ENCODE measurements at places on chromosomes 2 and 18.

GRCh38 chr18:52160636-52161035 lies 179.4 kb upstream of the DCC start:
- no peak for DNase-seq

GRCh38 chr2:111664275-111664850 lies 219.6 kb downstream of the ANAPC1 start:
- no peak for DNase-seq

DNA sequence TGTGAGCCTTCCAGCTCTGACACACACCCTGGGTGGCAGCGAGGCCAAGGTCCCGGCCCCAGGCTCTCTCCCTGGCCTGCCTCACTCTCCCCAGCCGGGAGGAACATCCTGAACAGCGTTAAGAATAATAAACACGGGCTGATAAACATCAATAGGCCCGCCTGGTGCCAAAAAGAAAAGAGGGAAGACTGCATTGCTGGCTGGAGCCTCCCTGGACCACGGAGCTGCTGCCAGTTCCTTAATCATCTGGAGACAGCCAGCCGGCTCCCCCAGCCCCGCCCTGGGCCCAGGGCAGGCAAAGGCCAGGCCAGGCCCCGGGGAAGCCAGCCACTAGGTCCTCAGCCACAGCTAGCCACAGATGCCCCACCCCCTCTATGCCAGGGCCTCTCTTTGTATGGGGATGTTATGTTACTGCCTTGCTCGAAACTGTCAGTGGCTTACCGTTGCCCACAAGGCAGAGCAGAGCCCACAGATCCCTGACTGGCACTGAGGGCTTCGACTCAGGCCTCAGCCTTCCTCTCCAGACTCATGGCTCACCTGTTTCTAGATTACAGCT lies 293.7 kb downstream of the DYSF start:
- DNase-seq: peak; percentile 66

DNA sequence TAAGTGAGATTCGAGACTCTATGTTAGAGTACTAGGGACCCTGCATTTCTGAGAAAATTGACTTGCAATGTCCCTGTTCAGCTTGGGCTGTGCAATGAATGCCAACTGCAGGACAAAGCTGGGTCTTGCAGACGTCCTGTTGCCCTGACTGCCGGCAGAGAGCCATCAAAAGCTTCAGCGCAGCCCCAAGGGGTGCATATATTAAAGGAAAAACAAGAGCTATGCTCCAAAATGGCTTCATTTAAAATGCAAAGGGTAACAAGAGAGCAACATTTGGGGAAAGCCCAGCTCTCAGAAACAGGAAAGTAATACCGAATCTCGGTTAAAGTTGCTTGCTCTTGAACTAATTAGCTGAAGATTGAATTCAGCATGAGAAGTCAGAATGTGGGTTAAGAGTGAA lies 110.9 kb upstream of the PNPT1 start:
- no peak for DNase-seq

DNA sequence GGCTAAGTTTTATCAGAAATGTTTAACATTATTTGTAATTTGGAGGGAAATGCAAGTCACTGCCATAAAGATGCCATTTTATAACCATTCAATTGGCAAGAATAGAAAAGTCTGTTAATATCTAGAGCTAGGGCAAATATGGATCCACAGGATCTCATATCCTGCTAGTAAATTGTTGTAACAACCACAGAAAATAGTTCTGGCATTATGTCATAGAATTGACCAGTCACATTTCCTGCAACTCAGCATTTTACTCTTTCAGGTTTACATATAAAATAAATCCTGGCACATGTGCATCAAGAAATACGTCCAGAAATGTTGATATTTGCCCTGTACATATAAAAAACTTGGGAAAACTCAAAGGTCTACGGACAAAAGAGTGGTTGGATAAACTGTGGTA lies 32.9 kb downstream of the OSBPL6 start:
- DNase-seq: no peak

All from left cardiac atrium (tissue), 4 donors.